ENCODE measurements at places on chromosomes 4 and X. TPM values are rescaled to one million over a fixed set of nuclear protein-coding genes. Genes with fewer than 3 reads are reported as not detected.
A peak's percentile ranks its signal among the peaks of the same experiment; 100 is the strongest.

GRCh38 chr4:39706334-39706733 lies 8.4 kb downstream of the UBE2K start:
- DNase-seq, result peak; percentile 73
- H3K4me1 ChIP-seq, result peaks cover 31% of the 10 kb centered on the region
- H3K27ac ChIP-seq, result peak overlapping the region; percentile 85
- peaks cover 9% of the 10 kb centered on the region for H3K36me3 ChIP-seq
- H3K27me3 ChIP-seq, result no peaks in the 10 kb centered on the region

DNA sequence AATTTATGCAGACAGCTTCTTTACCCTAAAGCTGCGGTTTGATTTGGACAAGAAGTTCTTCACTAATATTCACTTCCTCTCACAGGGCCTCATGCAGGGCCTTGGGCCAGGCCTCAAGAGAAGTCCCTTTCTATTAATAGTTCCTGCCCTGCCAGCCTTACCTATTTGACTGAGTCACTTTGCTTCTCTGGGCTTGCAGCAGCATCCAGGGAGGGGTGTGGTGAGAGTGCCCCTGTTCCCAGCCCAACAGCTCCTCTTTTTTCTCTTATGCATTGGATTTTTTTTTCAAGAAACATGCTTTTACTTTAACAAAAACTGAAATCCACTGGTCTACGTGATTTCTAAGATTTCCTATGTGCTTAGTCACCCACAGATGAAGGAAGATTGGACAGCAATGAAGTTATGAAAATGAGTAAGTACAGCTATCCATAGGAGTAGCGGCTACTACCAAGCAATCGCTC lies 26.7 kb downstream of the FAM156B start:
- H3K4me1 ChIP-seq, result peaks cover 15% of the 10 kb centered on the region
- H3K4me3 ChIP-seq, result peak overlapping the region; percentile 75
- peak overlapping the region; percentile 91 for H3K27ac ChIP-seq
- DNase-seq, result peak; percentile 53

- H3K36me3 ChIP-seq, result no peaks in the 10 kb centered on the region
- H3K27me3 ChIP-seq, result no peaks in the 10 kb centered on the region
- no peak overlapping the region for H3K4me3 ChIP-seq
- no peaks in the 10 kb centered on the region for H3K4me1 ChIP-seq
- no peak for DNase-seq
- no peak overlapping the region for H3K27ac ChIP-seq
These were observed 2.8 kb downstream of the AMELX start for GRCh38 chrX:11296051-11296450.

- peaks cover 31% of the 10 kb centered on the region for H3K36me3 ChIP-seq
- no peaks in the 10 kb centered on the region for H3K27me3 ChIP-seq
- no peak overlapping the region for H3K27ac ChIP-seq
- no peak overlapping the region for H3K4me3 ChIP-seq
- peaks cover 14% of the 10 kb centered on the region for H3K4me1 ChIP-seq
These were observed 28.6 kb upstream of the CYP2U1 start for GRCh38 chr4:107902715-107903114.

- no peak for DNase-seq
- no peak overlapping the region for H3K27ac ChIP-seq
- no peaks in the 10 kb centered on the region for H3K27me3 ChIP-seq
- H3K4me1 ChIP-seq, result peaks cover 49% of the 10 kb centered on the region
These were observed 27.8 kb downstream of the RASL11B start for GRCh38 chr4:52889778-52890520.

DNA sequence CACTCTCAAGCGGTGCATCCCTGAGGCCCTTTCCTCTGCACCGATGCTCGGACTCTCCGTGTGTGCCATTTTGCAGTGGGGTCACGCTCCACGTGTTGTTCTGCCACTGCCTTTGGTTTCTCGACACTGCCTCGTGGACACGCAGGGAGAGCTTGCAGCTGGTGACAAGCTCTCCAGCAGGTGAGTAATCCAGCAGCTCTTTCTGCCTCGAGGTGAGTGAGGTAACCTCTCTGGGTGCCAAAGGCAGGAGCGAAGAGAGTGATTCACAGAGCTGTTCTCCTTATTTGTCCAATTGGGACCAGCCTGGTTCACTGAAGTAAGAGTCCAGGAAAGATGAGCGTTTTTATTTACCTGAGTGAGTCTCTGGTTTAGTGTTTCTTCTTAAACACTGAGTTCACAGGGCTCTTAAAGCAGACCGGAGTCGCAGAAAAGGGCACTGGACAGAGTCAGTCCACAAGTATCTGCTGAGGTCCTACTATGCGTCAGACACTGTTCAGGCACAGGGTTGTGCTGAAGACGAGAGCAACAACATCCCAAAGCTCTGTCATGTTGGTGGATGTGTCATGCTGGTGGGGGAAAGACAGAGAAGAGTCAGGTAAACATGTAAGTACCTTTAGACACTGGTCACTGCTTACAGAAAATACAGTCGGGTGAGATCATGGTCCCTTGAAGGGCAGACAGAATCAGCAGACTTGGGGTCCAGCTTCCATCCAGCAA lies 61.8 kb downstream of the FHDC1 start:
- H3K27ac ChIP-seq, result no peak overlapping the region
- peaks cover 9% of the 10 kb centered on the region for H3K4me1 ChIP-seq
- no peaks in the 10 kb centered on the region for H3K36me3 ChIP-seq
- no peak for DNase-seq

GRCh38 chr4:56959100-56959499 lies 18.3 kb downstream of the NOA1 start:
- DNase-seq, result no peak
- H3K4me3 ChIP-seq, result no peak overlapping the region
- no peaks in the 10 kb centered on the region for H3K27me3 ChIP-seq
- H3K4me1 ChIP-seq, result peaks cover 20% of the 10 kb centered on the region

DNA sequence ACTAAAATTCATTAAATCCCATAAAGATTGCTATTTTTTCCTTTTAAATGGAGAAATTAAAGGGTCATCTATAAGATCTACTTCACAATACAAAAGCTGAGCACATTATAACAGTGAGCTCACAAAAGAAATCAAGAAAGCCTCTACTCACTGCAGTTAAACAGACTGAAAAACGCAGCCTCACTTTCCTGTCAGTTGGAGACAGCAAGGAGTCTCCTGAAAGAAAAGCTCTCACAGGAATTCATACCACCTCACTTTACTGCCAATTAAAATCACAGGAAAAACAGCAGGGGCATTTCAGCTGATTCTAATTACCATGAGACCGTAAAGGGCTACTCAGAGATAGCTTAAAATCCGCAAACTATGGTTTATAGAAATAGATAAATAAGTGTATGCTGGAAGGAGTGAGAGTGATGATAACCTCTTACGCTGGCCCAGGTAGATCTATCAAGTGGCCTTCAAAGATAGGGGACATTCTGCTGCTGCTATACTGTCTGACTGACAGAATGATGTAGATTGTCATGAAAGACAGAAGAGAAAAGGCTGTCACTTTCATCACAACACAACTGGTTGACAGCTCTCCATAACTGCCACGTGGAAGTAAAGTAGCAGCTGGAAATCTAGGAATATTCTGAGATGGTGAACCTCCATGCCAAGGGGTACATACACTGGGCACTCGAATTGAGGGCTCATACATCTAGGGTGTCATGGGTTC lies 1333.7 kb upstream of the DIAPH2 start:
- no peak overlapping the region for H3K27ac ChIP-seq
- no peaks in the 10 kb centered on the region for H3K27me3 ChIP-seq

DNA sequence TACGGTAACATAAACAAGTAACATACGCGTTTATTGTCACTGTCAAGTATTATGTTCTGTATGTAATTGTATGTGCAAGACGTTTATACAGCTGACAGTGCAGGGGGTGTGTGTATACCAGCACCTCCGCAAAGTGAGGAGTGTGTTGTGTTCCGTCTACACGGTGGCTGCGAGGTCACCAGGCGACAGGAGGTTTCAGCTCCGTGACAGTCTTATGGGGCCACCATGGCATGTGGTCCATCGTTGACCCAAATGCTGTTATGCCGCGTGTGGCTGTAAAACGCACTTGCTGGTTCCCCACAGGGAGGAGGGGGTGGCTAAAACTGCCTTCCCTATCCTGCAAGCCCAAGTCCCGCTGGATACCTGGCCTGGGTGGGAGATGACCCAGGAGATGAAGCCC lies 25.0 kb downstream of the NSG1 start:
- no peaks in the 10 kb centered on the region for H3K4me1 ChIP-seq
- peaks cover 11% of the 10 kb centered on the region for H3K36me3 ChIP-seq
- peaks cover 16% of the 10 kb centered on the region for H3K27me3 ChIP-seq
- DNase-seq, result no peak
- no peak overlapping the region for H3K4me3 ChIP-seq

DNA sequence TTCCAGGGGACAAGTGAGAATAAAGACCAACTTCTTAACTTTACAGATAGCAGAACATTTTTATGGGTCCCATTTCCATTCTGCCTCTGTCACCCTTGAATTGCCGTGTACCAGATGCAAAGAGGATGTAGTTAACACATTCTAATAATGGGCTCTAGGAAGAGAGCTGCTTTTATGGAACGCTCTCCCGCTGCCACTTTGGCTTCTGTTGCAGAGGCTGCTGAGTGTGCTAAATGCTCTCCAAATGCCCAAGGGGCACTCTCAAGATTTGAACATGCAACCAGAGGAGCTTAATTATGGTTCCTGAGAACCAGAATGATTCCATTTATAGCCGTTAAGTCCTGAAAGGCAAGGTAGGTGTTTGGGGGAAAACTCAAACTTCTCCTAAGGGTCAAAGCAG lies 28.1 kb upstream of the GPC3 start:
- H3K4me1 ChIP-seq, result no peaks in the 10 kb centered on the region
- DNase-seq, result no peak
- no peaks in the 10 kb centered on the region for H3K36me3 ChIP-seq
- H3K27me3 ChIP-seq, result no peaks in the 10 kb centered on the region

- H3K27ac ChIP-seq, result no peak overlapping the region
- no peak overlapping the region for H3K4me3 ChIP-seq
- no peaks in the 10 kb centered on the region for H3K36me3 ChIP-seq
- no peak for DNase-seq
These were observed 103.7 kb downstream of the CEP135 start for GRCh38 chr4:56052481-56052880.

- H3K27me3 ChIP-seq, result no peaks in the 10 kb centered on the region
- no peaks in the 10 kb centered on the region for H3K36me3 ChIP-seq
- no peak overlapping the region for H3K4me3 ChIP-seq
- H3K4me1 ChIP-seq, result no peaks in the 10 kb centered on the region
- H3K27ac ChIP-seq, result no peak overlapping the region
These were observed 429.2 kb upstream of the HS3ST1 start for GRCh38 chr4:11857881-11858280.

DNA sequence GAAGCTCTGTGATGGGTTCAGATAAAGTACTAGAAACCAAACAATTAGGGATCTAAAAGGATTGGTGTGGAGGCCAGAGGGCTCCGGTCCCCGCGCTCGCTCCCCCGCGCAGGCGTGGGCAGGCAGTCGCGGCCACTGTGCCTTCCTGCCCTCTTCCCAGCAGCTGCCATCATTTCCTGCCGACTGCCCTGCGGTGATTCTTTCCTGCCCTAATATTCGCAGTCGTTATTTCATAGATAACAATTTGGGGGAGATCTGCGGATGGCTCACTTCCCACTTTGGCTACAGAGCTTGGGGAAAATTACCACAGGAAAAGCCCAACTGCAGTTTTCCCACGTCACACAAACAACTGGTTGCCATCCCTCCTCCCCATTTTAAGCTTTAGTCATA lies 2.2 kb downstream of the GRIA2 start:
- H3K27ac ChIP-seq, result no peak overlapping the region
- H3K27me3 ChIP-seq, result peaks cover 40% of the 10 kb centered on the region
- no peak overlapping the region for H3K4me3 ChIP-seq
- H3K4me1 ChIP-seq, result peaks cover 19% of the 10 kb centered on the region
- no peaks in the 10 kb centered on the region for H3K36me3 ChIP-seq

DNA sequence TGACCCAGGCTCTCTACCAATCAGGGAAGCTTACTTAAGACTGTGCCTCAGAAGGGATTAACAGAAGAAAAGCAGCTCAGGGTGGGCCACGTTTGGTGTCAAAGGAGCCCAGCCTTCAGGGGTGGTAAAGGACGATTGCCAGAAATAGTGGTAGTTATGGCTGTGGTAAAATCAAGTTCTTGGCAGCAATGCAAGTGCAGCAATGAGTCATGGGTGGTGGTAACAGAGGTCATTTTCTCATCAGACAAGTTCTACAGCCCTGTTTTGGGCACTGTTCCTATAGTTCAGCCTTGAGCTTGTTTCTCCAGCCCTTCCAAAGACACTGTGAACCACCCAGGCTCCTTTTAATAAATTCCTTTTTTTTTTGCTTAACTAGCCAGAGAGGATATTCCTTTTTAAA lies 120.3 kb downstream of the EFHC2 start:
- peaks cover under 1% of the 10 kb centered on the region for H3K4me1 ChIP-seq
- DNase-seq, result peak; percentile 11
- no peak overlapping the region for H3K4me3 ChIP-seq
- no peaks in the 10 kb centered on the region for H3K27me3 ChIP-seq

- peaks cover 5% of the 10 kb centered on the region for H3K36me3 ChIP-seq
- peaks cover 36% of the 10 kb centered on the region for H3K4me1 ChIP-seq
- DNase-seq, result peak; percentile 55
- no peak overlapping the region for H3K4me3 ChIP-seq
These were observed 64.2 kb upstream of the MAP3K15 start for GRCh38 chrX:19579485-19579884.

GRCh38 chr4:13483136-13483767 lies 888 bp downstream of the RAB28 start:
- peaks cover 42% of the 10 kb centered on the region for H3K4me1 ChIP-seq
- no peak for DNase-seq
- H3K27ac ChIP-seq, result peak overlapping the region; percentile 100
- H3K27me3 ChIP-seq, result no peaks in the 10 kb centered on the region
- 0 out of 2 replicates have a peak, but pooled peaks cover 5% of the 10 kb centered on the region for H3K36me3 ChIP-seq

DNA sequence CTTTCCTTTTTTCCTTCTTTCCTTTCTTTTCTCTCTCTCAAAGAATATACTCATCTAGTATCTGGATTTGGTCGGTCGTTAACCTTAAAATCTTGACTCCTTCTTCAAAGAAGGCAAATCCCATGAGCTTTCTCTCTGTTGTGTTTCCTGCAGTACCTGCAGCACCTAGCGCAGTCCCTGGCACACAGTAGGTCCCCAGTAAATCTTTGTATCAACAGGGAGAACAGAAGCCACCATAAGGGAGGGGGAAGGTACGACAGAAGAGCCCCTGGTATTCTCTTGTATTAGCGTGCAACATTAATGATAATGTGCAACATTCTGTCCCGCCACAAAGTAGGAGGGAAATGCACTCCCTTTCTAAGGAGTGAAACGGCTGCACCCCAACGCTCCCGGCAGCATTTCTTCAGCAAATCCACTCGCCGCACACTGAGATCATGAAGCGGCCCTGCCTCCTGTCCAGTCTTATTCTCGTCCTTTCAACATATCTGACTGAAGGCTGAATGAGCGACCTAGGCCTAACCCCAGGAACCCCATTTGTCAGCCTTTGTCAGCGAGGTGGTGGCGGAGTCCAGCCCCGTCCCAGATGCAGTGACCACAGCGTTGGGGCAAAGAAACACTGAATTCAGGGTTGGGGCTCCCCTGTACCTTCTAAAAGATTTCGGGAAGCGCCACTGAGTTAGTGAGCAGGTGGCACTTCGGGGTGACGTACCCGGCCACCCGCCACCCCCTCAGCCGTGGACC lies 133.7 kb downstream of the AMELX start:
- H3K4me1 ChIP-seq, result peaks cover 23% of the 10 kb centered on the region
- H3K27ac ChIP-seq, result no peak overlapping the region
- H3K36me3 ChIP-seq, result no peaks in the 10 kb centered on the region
- peak overlapping the region; percentile 43 for H3K4me3 ChIP-seq
- peaks cover 2% of the 10 kb centered on the region for H3K27me3 ChIP-seq

The MAGEB10 gene
- not detected for total RNA-seq

The SPP1 gene
- 7.4 TPM for total RNA-seq

The TLR10 gene
- total RNA-seq, result not detected

The ZNF157 gene
- not detected for total RNA-seq

The CLDN2 gene
- total RNA-seq, result not detected

The MAGEB2 gene
- not detected for total RNA-seq

The SOD3 gene
- 12.6 TPM for total RNA-seq

The SRPK3 gene
- total RNA-seq, result 0.29 TPM

The NPY2R gene
- not detected for total RNA-seq

The AWAT2 gene
- total RNA-seq, result not detected

Data from HFFc6 (cell line).